Eye (tissue), 1 donor: ENCODE measurements at places on chromosomes 4 and X.

- no peak for DNase-seq
These were observed 27.4 kb downstream of the PHKA2 start for GRCh38 chrX:18956303-18957032.

GRCh38 chr4:75708218-75708691 is 16.1 kb upstream of the USO1 start:
- DNase-seq: no peak

DNA sequence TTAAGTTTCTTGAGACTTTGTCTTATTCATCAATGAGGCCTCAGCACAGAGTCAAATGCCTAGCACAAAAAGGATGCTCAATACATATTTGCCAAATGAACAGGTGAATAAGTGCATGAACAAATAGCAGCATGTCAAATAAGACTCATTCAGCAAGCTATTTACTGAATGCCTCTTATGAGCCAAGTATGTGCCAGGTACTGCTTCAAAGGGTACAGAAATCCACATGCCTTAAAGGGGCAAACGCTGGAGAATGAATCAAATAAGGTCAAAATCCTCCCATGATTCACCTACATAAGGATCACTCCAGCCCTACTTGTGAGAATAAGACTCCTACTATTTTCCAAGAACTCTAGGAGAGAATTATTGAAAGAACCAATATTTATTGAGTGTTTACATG is 260.2 kb upstream of the CPEB2 start:
- no peak for DNase-seq

DNA sequence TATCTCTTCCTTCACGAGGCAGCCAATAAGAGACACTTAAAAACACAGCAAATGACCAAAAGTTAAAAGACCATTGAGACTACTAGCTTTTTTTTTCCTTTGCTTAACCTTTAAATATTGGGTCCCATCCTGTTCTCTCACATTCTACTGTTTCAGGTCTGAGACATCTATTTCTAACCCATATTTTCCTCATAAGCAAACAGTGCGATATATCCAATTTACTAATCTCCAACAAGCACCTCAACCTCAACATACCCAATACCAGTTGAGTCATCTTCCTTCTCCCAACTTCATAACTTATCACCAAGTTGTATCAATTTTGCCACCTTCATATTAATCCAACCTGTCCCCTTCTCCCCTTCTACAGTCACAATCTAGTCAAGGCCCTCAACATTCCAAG is 7.0 kb downstream of the AWAT1 start:
- no peak for DNase-seq

- DNase-seq: no peak
These were observed 146.3 kb downstream of the SHROOM3 start for GRCh38 chr4:76581077-76581962.

DNA sequence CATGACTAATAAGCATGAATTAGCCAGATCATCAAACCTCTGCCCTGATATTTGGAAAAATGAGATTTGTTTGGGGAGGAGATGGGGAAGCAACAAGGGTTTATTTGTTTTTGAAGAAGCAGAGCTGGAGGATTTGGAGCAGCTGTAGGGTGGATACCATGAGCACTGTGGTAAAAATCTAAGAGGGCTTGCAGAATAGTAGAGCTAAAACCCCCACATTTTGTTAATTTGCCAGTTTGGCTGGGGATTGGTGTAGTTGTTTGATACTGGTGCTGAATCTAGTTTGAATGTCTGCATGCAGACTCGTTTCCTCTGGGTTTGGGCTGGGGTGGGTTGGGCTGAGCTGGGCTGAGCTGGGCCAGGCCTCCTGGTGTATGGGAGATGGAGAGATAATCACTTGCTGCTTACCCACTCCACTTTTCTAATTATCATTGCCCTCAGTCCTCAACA is 43.7 kb downstream of the SMAD1 start:
- no peak for DNase-seq

GRCh38 chr4:90495936-90496335 is 368.7 kb downstream of the CCSER1 start:
- peak; percentile 25 for DNase-seq

GRCh38 chr4:120841580-120841979 is 80.9 kb downstream of the PRDM5 start:
- DNase-seq: no peak

GRCh38 chr4:139692309-139693012 is 26.8 kb downstream of the MGST2 start:
- no peak for DNase-seq
